ENCODE measurements at places on chromosomes 5 and 9.

GRCh38 chr9:128042043-128042442 lies 25.1 kb downstream of the NAIF1 start:
- no peak overlapping the region for H3K27ac ChIP-seq
- H3K4me1 ChIP-seq = peaks cover 8% of the 10 kb centered on the region
- DNase-seq = no peak

DNA sequence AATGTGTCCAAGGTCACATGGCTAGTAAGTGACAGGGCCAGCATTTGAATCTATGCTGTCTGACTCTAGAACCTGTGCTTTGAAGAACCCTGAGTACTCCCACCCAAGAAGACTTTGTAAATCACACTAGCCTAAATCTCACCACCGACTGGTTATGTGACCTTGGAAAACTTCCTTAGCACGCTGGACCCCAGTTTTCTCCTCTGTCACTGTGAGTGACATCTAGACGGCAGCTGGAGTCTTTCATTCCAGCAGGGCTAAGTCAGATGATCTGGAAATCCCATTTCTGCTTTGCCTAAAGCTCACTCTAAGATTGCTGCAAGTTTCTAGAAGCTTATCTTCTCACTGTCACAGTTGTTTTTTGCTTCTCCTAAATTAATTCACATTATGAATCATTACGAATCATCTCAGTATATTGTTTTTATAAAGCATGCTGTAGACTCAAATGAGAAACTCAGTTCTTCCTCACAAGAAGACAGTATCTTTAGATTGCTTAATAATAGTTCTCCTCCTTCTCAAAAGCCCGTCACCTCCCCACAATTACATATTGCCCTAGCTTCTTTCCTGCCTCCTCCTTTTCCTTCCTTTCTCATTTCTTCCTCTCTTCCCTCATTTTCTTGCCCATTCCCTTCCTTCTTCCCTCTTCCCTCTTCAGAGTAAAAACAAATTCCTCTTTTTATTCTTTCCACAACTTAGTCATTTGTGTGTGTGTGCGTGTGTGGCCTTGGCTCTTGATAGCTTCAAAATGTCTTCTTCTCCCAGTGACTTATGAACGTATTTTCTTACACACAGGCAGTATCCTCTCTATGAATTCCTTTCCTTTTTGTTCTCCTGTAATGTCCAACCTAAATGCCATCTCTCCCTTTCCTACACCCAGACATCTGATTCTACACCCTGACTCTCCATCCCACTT lies 16.8 kb downstream of the ALDOB start:
- H3K4me3 ChIP-seq = no peak overlapping the region
- no peak for DNase-seq
- no peaks in the 10 kb centered on the region for H3K4me1 ChIP-seq
- no peak overlapping the region for H3K27ac ChIP-seq

DNA sequence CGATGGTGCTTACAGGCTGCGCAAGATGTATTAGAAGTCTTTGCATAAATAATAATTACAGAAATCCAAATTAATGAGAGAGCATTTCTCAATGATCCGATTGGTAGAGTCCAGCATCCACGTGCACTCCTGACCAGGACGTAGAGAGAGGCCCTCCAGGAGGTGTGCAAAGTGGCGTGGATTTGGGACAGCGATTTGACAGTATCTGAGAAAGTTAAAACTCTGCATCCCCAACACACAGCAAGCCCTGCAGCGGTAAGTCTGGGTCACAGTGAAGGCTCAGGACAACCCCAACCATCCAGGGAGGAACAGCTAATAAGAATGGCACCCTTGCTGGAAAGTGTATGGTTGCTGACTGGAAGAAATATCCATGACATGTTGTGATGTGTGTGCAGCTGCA lies 180.2 kb downstream of the AUH start:
- peaks cover 3% of the 10 kb centered on the region for H3K4me1 ChIP-seq
- H3K36me3 ChIP-seq = no peaks in the 10 kb centered on the region
- H3K4me3 ChIP-seq = no peak overlapping the region
- no peaks in the 10 kb centered on the region for H3K27me3 ChIP-seq
- H3K27ac ChIP-seq = no peak overlapping the region

DNA sequence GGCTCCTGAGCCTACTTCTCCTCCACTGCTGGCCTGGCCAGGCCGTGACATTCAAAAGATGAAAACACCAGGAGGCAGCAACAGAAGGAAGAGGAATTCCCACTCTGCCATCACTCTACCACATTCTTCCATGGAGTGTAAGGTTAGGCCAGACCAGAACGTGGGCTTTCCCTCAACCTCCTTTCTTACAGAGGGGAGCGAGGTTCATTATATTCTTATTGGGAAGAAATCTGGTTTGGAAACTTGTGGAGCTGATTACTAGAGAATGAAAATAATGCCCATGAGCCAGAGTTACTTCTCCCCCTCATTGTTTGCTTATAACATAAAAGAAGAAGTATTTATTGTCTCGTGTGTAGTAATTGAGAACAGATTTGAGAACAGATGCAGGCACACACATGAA lies 136.3 kb upstream of the BASP1 start:
- no peaks in the 10 kb centered on the region for H3K36me3 ChIP-seq
- no peaks in the 10 kb centered on the region for H3K4me1 ChIP-seq
- no peak for DNase-seq
- H3K4me3 ChIP-seq = no peak overlapping the region

- no peak overlapping the region for H3K4me3 ChIP-seq
- H3K27ac ChIP-seq = no peak overlapping the region
- no peaks in the 10 kb centered on the region for H3K36me3 ChIP-seq
- no peak for DNase-seq
- H3K4me1 ChIP-seq = no peaks in the 10 kb centered on the region
These were observed 34.6 kb downstream of the SLC9A3 start for GRCh38 chr5:489689-490080.

- no peaks in the 10 kb centered on the region for H3K36me3 ChIP-seq
- no peaks in the 10 kb centered on the region for H3K27me3 ChIP-seq
- H3K27ac ChIP-seq = no peak overlapping the region
- H3K4me3 ChIP-seq = no peak overlapping the region
- peaks cover 1% of the 10 kb centered on the region for H3K4me1 ChIP-seq
- DNase-seq = peak; percentile 23
These were observed 15.8 kb downstream of the ZFAND5 start for GRCh38 chr9:72349240-72349639.

DNA sequence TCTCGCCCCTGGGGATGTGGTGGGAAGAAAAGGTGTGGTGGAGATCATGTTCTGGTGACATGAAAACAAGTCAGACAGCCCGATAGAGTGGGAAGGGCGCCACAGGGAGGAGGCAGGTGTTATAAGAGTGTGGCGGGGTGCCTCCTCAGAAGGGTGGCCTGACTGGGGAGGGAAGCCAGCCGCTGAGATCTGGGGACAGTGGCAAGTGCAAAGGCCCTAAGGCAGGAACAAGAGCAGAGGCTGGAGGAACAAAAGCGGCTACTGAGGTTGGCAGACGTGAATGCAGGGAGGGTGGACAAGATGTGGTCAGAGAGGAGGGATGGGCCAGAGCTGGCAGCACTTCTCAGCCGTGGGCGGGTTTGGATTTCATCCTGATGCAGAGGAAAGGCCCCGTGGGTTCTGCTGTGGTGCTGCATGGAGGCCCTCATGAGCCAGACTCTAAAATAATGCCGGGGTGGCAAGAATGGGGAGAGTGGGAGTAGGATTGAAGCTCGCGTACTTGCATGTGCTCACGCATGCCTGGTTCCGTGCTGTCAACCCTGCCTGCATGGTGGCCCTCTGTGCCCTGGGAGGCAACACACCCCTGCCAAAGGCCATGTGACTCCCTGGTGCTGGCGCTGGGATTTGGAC lies 89.2 kb downstream of the MVB12B start:
- no peaks in the 10 kb centered on the region for H3K36me3 ChIP-seq
- no peak overlapping the region for H3K4me3 ChIP-seq
- no peaks in the 10 kb centered on the region for H3K27me3 ChIP-seq
- peaks cover 22% of the 10 kb centered on the region for H3K4me1 ChIP-seq
- H3K27ac ChIP-seq = no peak overlapping the region
